T-helper 17 cell (primary cell): ENCODE measurements at places on chromosomes 6 and 20.

DNA sequence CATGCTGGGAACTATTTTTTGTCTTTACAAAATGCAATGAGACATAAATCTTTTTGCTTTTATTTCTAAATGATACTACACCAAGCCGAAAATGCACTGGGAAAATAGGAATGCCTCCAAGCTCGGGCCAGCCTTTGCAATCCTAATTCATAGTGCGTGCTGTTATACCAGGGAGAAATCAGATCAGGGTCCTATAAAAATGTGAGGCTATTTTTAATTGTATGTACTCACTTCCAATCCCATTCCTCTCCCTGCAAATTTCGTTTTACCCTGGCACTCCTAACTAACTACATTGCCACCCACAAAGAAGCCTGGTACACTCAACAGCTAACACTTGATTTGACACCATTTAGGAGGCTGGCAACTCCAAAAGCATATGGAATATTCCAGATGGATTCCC lies 350.6 kb upstream of the ZFP64 start:
- DNase-seq, result no peak

GRCh38 chr20:47136782-47137181 lies 219.7 kb downstream of the ZMYND8 start:
- no peak for DNase-seq

DNA sequence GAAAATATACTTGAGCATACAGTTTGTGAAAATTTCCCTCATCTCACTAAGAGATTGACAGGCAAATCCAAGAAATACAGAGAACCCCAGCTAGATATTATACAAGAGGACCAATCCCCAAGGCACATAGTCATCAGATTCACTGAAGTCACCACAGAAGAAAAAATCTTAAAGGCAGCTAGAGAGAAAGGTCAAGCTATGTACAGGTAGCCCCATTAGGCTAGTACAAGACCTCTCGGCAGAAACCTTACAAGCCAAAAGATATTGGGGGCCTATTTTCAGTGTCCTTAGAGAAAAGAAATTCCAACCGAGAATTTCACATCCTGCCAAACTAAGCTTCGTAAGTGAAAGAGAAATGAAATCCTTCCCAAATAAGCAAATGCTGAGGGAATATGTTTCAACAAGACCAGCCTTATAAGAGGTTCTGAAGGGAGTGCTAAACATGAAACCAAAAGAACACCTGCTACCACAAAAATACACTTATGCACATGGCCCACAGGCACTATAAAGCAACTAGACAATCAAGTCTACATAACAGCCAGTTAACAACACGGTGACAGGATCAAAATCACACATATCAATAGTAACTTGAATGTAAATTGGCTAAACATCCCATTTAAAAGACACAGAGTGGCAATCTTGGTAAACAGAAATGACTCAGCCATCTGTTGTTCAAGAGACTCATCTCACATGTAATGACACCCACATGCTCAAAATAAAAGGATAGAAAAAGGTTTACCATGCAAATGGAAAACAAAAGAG lies 96.3 kb downstream of the FHL5 start:
- DNase-seq, result no peak

GRCh38 chr6:107536180-107536961 lies 46.5 kb downstream of the SOBP start:
- DNase-seq, result no peak

DNA sequence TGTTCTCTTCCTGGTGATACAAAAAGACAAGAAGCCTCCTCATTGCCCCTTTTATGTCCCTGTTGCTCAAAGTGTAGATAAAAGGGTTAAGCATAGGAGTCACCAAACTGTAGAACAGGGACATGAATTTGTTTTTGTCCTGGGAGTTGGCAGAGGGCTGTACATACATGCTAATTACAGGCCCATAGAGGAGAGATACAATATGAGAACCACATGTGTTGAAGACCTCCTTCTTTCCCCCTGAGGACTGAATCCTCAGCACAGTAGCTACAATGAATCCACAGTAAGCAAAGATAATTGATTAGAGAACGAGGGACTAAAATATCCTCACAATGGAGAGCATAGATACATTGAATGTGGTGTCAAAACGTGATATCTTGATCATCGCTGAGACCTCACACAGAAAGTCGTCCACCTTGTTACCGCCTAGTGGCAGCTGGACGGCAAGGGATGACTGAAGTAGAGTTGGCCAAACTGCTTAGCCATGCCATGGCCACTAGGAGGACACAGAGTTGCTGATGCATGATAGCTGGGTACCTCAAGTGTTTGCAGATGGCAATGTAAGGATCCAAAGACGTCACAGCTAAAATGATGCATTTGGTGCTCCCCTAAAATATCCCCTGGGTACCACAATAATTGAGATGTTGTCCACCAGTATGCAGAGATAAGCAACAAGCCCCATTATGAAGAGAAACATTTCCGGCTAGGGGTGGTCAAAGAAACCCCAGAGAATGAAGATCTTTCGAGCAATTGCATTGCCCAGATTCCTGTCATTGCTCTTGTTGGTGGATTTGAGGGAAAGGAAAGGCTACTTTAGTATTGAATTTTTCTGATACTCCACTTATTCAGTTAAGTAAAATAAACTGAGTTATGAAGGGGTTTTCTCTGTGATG lies 15.0 kb downstream of the OR2B3 start:
- DNase-seq, result no peak

- DNase-seq, result no peak
These were observed 125.9 kb upstream of the TRAF3IP2 start for GRCh38 chr6:111731456-111732195.

GRCh38 chr6:24766680-24767462 lies 7.9 kb upstream of the GMNN start:
- no peak for DNase-seq

GRCh38 chr6:154537511-154538325 lies 27.2 kb upstream of the CNKSR3 start:
- DNase-seq, result no peak

DNA sequence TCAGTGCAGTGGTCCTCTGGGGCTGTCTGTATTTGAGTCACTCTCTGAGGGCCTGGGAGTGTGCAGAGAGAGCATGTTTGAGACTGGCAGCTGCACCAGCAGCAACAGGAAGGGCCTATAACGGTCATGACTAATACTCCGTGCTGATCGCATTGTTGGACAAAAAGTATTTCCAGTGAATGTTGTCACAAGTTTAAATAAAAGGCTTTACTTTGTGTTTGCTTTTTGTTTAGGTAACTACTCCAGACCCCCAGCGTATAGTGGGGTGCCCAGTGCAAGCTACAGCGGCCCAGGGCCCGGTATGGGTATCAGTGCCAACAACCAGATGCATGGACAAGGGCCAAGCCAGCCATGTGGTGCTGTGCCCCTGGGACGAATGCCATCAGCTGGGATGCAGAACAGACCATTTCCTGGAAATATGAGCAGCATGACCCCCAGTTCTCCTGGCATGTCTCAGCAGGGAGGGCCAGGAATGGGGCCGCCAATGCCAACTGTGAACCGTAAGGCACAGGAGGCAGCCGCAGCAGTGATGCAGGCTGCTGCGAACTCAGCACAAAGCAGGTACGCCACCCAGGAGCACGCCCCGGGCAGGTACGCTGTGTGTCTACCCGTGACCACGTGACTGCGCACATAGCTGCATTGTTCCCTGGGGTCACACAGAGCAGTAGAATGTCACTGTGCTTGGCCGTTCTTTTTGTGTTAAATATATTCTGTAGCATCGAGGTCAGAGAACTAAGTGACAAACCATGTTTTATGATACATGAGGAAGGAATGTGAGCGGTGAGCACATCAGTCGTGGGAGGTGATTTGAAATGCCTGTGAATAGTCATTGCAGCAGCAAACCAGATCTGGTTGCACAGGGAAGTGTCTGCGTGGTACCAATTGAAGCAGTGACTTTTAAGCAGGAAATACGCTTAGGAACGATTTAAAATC lies 174.7 kb downstream of the TMEM242 start:
- DNase-seq, result no peak

DNA sequence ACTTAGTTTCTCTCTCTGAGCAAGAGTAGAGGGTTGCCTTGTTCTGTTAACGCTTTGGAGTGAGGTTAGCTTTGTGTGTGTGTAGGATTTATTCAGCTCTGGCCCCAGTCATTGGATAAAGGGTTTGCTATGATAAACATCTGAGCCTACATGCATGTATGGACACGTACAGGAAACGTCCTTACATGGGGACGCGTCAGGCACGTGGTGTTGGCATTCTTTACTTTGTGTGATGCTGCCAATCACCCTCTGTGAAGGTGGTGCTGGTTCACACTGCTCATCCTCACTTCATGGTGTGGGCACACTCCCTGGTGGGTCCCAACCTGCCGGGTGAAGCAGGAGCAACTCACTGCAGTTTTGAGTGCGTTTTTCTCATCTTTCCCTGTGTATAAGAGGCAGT lies 53.4 kb upstream of the CD93 start:
- DNase-seq, result no peak

DNA sequence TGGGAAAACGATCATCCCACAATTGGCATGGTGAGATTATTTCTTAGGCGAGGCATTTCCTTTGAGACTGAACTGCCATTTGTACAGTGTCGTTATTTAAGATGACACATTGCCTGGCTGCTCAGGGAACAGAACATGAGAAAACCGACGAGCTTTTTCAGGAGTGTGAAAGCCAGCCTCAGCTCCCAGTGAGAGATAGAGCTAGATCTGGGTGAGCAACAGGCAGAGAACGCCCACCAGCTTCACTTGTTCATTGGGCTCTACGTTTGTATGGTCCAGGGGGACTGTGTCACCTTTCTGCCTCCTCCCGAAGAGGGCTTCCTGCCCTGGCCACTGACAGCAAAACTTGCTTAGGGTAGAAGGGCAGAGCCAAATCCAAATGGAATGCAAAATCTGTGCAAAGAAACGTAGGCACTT lies 378.1 kb downstream of the RNGTT start:
- no peak for DNase-seq

DNA sequence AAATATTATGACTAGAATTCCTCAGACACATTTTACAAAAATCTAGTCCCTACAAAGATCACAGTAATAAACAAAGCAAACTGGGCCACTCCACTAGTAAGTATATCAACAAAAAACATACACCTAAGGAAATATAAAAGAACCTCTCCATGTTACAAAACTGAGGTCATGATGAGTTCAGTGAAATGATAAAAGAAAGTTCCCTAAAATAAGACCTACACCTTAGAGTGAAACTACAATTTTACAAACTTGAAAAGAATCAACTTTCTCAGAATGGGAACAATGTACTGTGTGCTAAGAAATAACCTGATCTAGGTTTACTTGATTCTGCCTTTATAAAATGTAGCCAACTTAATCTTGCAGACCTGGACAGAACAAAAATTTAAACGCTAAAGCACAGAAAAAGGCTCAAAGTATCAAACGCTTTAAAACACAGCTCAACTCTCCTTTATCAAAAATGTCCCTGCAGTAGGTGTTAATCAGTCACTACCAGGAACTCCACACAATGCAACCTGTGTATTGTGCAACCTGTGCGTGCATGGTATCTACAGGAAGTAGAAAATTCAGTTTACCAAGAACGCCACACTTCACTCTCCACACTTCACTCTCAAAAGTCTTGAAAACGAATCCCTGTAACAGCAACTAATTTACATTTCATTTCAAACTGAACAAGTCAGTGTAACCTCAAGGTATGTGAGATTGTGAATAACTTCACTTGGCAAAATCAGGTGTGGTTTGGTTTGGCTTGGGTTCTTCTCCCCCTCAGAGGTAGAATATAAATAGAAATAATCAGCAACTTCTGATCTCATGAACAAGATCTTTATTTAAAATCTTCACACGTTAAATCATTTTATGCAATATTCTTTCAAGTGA lies 1.8 kb downstream of the RALGAPA2 start:
- DNase-seq, result no peak

DNA sequence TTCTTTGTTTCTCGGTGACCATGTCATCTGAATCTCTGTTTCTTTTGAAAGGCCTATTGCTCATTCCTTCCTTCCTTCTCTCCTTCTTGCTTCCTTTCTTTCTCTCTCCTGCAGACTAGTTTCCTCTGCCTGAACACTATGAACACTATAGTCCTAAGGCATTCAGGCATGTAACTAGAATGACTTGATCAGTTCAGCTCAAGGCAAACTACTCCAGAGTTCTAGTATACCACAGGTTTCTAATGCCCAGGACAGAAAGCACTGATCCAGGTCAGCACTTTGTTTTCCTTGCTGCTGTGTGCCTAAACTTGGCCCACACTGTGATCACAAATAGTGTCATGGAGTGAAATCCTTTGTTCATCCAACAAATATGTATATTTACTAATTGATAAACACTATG lies 324.1 kb upstream of the GJE1 start:
- no peak for DNase-seq

DNA sequence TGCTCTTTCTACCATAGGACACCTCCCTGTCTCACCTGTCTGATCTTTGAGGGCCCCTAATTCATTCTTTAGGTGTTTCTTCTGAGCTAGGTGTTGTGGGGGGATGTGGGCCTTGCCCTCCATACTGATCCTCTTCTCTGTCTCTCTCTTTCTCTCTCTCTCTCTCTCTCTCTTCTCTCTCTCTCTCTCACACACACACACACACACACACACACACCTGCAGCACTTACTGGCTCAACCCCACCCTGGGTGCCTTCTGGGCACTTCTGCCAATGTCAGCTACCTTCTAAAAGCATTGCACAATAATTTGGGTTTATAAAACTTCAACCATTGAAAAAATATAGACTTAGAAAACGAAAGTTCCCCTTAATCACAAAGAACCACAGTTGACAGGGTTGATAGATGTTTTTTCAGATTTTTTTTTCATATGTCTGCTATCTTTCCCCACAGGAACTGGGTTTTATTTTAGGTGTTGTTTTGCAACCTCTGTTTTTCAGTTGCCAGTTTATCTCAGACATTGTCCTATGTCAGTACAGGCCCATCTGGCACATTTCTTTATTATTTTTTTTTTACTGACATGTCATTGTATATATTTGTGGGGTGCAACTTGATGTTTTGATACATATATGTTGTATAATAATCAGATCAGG lies 28.1 kb downstream of the PKIG start:
- no peak for DNase-seq

DNA sequence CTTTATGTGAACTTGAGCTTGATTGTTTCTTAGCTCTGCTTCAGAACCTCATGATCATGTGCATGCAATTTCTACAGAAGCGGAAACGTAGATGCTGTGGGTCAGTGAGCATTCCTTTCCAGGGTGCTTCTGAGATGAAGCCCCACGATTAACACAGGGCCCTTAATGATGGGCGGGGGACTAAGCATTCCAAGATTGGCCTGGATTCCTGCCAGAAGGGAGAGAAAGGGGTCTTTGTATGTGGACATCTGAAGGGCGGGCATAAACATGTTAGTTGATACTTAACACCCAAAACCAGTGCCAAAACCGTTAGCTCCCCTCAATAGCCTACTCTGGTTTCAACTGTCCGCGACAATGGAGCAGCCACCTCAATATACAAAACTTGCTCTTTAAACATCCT lies 46.9 kb upstream of the POU3F2 start:
- no peak for DNase-seq

- DNase-seq, result no peak
These were observed 110.6 kb downstream of the TRDN start for GRCh38 chr6:123526128-123526527.

- no peak for DNase-seq
These were observed 18.6 kb upstream of the HBS1L start for GRCh38 chr6:135073217-135073616.
